Femur (tissue), 1 donor: ENCODE measurements at places on chromosomes 11 and 22.

DNA sequence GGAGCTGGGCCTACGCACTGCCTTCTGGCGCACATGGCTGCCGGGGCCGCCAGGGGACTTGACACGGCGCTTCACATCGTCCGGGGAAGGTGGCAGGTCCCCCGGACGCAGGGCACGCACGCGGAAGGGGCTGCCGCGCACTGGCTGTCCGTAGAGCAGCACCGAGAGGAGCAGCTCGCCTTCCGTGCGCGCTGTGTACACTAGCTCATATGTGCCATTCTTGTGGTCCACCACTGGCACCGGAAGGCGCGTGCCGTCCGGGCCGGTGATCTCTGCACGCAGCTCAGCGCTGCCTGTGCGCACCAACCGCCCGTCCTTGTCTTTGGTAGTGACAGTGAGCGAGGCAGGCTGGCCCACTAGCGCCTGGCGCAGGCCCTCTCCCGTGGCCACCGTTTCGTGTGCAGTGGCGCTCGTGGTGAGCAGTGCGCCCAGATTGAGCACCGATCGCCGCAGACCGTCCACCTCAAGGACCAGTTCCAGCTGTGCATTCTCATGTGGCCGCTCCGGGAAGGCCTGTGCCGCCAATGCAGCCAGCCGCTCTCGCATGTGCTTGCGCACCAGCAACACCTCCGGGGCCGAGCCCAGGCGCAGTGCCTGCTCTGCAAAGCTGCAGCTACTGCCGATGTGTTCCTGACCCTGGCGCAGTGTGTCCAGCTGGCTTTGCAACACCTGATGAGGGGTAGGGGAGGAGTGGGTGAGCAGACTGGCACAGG, 15.7 kb upstream of the HPX start:
- DNase-seq = no peak

DNA sequence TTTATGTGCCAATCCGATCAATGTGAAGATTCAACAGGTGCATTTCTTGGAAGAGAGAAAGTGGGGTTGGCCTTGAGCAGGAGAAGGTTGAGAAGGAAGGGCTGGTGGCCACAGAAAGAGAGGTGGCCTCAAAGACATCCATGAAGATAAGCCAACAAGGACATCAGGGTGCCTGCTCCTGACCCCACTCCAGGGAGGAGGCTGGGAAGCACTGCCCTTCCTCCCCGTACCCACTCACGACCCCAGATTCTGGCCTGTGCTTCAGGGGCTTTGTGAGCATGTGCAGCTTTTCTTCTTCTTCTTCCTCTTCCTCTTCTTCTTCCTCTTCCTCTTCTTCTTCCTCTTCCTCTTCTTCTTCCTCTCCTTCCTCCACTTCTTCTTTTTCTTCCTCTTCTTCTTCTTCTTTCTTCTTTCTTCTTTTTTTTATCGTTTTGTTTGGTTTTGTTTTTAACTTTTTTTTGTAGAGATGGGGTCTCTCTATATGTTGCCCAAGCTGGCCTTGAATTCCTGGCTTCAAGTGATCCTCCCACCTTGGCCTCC, 30.3 kb downstream of the DKK3 start:
- DNase-seq = no peak

DNA sequence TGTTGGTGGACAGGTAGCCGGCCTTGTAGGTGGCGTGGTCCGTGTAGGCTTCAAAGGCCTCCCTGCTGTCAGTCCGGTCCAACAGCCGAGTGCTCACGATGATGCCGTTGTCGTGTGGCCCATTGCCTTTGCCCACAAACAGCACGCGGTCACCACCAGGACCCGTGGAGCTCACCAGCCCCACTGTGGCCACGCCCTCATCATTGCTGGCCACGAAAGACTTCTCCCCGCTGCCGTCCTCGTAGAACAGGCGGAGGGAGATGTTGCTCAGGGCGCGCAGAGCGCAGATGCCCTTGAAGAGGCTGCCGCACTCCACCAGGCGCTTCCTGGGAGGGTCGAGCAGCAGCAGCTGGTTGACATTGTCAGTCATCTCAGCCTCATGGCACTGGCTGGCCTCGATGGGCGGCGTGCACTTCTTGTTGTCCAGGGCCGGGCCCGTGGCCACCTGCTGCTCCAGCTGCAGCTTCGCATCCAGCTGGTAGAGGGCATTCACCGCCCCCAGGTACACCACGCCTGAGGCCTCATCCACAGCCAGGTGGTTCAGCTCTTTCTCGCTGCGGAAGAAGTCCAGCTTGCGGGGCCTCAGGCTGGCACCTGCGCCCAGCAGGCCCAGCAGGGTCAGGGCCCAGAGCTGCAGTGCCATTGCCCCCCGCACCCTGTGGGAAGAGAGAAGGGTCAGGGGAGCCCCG, 17.4 kb downstream of the PLXNB2 start:
- DNase-seq = no peak

GRCh38 chr22:50076646-50077535, 8.3 kb downstream of the MLC1 start:
- no peak for DNase-seq

GRCh38 chr11:1822648-1823375, 12.0 kb upstream of the SYT8 start:
- no peak for DNase-seq

- DNase-seq = no peak
Measured at GRCh38 chr11:120482149-120482548, 29.4 kb upstream of the GRIK4 start.

DNA sequence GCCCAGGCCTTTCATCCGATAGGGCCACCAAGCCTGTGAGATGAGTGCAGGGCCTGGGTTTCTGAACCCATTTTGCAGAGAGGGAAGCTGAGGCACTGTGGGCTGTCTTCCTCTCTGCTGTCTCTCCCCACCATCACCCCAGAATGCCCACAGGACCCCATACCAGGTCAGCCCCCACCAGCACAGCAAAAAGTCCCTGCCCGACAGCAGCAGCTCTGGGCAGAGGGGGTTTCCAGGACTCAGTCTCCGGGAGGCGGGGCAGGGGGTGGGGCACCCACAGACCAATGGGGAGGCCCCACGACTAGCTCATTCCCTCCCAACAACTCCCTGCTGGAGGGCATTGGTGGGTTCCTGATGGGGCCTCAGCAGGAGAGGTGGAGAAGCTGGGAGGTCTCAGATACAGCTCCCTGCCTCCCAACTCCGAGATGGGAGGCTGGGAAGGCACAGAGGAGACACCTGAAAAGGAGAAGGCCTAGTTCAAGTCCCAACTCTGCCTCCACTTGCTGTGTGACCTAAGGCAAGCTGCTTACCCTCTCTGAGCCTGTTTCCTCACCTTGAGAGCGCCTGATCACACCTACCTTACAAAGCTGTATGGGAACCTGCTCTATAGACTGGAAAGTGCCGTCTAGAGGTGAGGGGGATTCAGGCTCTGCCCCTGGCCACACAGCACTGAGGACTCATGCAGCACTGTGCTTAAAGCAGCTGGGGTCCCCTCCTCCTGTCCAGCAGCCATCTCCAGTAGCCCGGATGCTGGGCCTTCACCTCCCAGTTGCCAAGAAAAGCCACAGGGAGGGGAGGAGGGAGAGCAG, 3.5 kb downstream of the CBX7 start:
- DNase-seq = peak; percentile 51

DNA sequence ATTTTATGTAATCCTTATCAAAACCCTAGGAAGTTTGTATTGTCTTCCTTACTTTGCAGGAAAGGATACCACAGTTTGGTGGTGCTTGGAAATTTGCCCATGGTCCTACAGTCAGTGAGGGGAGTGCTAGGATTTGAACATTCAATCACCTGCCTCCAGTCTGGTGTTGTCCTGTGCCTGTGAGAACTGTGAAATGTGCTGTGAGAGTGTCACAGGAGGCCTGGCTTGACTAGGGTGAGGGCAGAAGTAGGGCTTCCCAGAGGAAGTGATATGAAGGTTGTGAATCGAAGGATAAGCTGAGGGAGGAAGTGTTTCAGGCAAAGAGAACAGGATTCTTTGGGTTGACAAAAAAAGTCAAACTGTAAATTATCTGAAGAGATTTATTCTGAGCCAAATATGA, 424.4 kb downstream of the TMEM135 start:
- no peak for DNase-seq

DNA sequence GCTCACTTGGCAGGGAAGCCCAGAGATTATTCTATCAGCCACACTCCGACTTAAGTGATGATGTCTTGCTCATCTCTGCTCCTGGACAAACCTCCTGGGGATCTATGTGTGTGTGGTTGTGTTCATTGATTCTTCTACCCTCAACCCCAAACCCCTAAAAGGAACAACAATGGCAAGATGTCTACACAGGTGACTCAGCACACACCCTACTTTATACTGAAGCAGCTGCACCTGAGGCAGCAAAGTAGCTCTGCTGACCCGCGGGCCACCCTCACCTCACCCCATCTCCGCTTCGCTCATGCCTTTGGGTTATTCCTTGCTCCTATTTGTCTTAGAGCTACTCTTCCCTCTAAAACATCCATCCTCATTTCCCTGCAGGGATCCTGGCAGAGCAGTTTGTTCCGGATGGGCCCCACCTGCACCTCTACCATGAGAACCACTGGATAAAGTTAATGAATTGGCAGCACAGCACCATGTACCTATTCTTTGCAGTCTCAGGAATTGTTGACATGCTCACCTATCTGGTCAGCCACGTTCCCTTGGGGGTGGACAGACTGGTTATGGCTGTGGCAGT, 38.7 kb downstream of the TMEM45B start:
- no peak for DNase-seq

DNA sequence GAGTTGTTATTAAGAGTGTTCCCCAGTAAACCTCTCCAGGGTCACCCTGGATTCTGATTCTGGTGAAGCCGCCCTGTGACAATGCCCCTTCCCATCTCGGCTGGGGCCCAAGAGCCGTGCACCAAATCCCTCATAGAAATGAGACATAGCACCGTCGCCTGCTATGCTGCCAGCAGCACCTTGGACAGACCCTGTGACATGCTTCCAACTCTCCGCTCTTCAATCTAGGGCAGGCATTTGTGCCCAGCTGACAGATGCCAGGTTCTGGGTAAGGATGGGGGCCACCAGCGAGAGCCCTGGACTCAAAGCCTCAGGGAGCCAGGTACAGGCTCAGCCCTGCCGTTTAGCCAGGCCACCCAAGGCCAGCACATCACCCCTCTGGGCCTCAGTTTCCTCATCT, 55.8 kb upstream of the TCF20 start:
- no peak for DNase-seq

DNA sequence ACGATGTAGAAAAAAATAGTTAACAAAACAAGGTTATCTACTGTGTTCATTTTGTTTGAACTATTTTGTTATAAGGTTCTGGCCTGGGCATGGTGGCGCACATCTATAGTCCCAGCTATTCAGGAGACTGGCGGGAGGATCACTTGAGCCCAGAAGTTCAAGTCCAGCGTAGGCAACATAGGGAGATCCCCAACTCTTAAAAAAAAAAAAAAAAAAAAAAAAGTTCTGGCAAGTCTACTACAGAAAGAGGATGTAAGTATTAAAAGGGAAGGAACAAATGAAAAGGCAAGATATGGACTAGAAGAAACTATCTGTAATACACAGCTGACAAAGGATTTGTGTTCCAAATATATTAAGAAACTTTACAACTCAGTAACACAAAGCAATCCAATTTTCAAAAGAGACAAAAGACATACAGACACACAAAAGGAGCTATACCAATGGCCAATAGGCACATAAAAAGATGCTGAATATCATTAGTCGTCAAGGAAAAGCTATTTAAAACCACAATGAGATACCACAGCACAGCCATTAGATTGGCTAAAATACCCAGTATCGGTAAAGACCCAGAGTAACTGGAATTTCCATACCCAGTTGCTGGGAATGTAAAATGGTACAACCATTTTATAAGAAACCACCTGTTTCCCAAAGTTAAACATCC, 27.4 kb downstream of the RRAS2 start:
- no peak for DNase-seq

DNA sequence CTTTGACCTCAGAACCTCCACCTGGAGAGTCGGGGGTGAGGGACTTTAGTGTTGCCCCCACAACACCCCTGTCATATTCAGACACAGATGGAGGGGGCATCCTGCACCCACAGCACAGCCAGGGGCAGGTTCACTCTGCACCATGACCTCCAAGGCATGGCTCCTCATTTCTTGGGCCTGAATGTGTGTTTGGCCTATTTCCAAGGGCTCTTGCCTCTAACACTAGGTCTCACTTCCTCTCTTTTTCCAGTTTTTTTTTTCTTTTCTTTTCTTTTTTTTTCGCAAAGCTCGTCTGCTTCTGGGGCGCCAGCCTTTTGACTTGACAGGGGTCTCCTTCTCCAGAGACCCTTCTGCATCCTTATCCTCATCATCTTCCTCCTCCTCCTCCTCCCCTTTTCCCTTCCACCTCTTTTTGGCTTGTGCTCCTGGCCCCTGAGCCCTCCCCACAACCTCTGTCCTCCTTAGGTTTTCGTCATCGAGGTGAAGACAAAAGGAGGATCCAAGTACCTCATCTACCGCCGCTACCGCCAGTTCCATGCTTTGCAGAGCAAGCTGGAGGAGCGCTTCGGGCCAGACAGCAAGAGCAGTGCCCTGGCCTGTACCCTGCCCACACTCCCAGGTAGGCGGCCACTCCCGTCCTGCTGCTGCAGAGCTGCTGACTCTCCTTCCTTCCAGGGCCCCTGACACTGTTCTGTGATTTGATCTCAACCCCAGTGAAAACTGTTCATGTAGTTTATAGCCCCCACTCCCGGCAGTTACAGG, 3.8 kb downstream of the NCF4 start:
- no peak for DNase-seq
